ENCODE measurements at places on chromosomes 12 and 14. TPM values are rescaled to one million over a fixed set of nuclear protein-coding genes. Genes with fewer than 3 reads are reported as not detected.

STAB2 gene
- not detected for total RNA-seq

PLEK2 gene
- 2.6 TPM for total RNA-seq

TRHDE gene
- total RNA-seq: not detected

LRCOL1 gene
- not detected for total RNA-seq

ZFHX2 gene
- 0.47 TPM for total RNA-seq

ZC3H14 gene
- 42.6 TPM for total RNA-seq

ACRBP gene
- total RNA-seq: 3.0 TPM

DAZAP2 gene
- 313 TPM for total RNA-seq

RDH16 gene
- 0.31 TPM for total RNA-seq

ASPG gene
- 6.6 TPM for total RNA-seq

KRT7 gene
- total RNA-seq: 0.20 TPM

DDX54 gene
- total RNA-seq: 60.2 TPM

INTS13 gene
- 21.8 TPM for total RNA-seq

GLT8D2 gene
- total RNA-seq: 6.8 TPM

SOX5 gene
- 3.6 TPM for total RNA-seq

DGKA gene
- total RNA-seq: 13.1 TPM

DIO3 gene
- total RNA-seq: not detected

SLC17A8 gene
- not detected for total RNA-seq

DPY19L2 gene
- 44.6 TPM for total RNA-seq

TAS2R46 gene
- 1.5 TPM for total RNA-seq

CLEC2D gene
- 1.5 TPM for total RNA-seq

KLRK1 gene
- 0.48 TPM for total RNA-seq

FOXN4 gene
- not detected for total RNA-seq

NKX2-1 gene
- not detected for total RNA-seq

CLEC7A gene
- total RNA-seq: 0.83 TPM

CCDC177 gene
- not detected for total RNA-seq

NOVA1 gene
- 3.1 TPM for total RNA-seq

NUP107 gene
- total RNA-seq: 22.9 TPM

BICDL1 gene
- total RNA-seq: not detected

SLC8A3 gene
- not detected for total RNA-seq

INHBC gene
- 0.27 TPM for total RNA-seq

ADGRD1 gene
- 62.9 TPM for total RNA-seq

C12orf54 gene
- total RNA-seq: not detected

NOS1 gene
- 0.05 TPM for total RNA-seq

KCNH3 gene
- 1.1 TPM for total RNA-seq

DTX1 gene
- total RNA-seq: 1.7 TPM

POTEG gene
- not detected for total RNA-seq

AQP6 gene
- not detected for total RNA-seq

KRT2 gene
- not detected for total RNA-seq

GZMB gene
- 1.8 TPM for total RNA-seq

VWF gene
- 335 TPM for total RNA-seq
